ENCODE measurements at places on chromosomes 13 and 19.
A peak's percentile ranks its signal among the peaks of the same experiment; 100 is the strongest.

DNA sequence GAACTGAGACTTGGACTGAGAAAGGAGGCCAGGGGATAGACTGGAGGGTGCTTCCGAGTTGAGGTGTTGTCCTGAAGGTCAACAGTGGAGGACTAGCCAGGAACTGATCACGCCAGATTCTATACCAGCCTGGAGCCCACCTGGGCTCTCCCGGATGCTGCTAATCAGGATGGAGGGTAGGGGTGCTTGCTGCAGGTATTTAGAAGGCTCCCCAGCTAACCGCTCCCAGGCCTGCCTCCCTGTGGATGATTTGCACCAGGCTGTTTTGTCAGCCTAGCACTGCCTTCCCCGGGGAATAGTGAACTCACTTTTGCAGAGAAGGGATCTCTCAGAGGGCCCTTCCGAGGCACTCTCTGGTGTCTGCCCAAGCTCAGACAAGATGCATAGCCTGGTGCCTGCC lies 60.5 kb upstream of the KCTD15 start:
- DNase-seq: no peak

- no peak for DNase-seq
Observed at GRCh38 chr13:100484702-100485101, 103.9 kb downstream of the GGACT start.

DNA sequence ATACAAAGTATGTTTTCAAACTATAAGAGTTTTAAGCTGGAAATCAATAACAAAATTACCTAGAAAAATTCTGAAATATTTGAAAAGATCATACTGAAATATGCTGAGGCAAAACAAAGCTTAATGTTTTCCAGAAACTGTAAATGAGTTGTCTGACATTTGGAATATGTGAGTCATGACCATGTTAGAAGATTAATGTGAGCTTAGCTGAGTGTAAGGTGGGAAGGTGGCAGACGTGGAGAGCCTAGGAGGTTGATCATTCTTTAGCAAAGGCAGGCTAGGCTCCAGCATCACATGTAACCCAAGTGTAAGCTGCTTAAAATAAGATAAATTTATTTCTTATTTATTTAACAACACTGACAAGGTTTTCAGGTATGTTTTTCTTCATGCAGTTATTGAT lies 2086.1 kb upstream of the PCDH20 start:
- DNase-seq: no peak

GRCh38 chr13:38943231-38943630 lies 47.4 kb downstream of the STOML3 start:
- DNase-seq: no peak

DNA sequence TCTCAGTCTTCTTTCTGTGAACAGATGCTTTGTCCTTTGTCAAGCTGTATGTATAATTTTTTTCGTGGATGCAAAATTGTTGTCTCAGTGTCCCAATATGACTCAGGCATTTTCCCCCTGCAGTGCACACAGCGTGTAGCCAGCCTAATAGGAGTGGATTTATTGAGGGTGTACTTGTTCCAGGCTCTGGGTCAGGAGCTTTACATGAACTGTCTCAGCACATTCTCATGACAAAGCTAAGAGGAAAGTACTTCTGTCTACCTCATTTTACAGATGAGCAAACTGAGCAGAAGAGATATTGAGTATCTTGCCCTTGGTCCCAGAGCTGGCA lies 50.8 kb downstream of the STK24 start:
- no peak for DNase-seq

DNA sequence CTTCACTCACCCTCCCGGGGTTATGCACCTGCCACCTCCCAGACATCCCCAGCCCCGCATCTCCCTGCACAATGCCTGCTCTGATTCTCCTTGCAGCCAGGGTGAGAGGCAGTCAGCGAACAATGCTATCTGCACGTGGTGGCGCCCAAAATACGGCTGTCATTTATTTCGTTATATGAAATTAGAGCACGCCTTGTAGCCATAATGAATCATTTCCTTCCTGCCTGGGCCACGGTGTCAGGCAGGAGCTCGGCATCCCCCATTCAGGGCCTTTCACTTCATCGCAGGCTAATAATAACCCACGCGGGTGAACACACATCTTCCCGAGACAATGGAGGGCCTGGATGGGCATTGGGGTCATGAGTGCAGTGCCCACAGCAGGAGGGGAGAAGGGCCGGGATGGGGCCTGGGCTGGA lies 143.8 kb upstream of the ZNF507 start:
- no peak for DNase-seq

- no peak for DNase-seq
Observed at GRCh38 chr19:2179095-2179494, 15.4 kb downstream of the DOT1L start.

DNA sequence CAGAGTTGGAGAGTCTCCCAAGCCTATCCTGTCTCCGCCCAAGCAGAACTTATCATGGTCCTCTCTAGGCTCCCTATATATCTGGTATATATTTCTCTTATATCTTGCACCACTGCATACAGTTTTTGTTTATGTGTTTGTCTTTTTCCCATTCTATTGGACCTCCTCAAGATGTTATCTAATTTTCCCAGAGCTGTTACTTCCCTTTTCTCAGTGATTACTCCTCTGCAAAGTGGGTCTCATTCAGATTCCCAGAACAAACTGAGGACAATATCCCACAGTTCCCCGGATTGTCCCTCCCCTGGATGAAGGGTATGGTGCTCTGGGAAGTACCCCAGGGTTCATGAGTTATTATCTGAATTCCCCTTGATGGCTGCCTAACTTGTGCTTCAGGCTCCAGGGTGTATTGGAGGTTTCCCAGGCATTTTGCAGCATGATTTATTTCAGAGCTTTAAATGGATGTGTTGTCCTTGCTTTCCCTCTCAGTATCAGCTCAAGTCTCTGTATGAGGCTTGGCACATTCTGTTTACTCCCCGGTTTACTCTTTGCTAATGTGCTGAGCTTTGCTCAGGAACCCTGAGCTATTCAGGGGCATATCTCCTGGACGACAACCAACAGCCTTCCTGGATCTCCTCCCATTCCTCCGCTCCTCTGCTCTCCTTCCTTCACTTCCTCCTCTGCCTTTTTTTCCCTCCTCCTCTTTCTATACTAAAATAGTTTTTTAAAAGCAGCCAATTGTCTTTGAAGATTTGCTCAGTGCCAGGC lies 329.3 kb downstream of the SPRY2 start:
- no peak for DNase-seq

DNA sequence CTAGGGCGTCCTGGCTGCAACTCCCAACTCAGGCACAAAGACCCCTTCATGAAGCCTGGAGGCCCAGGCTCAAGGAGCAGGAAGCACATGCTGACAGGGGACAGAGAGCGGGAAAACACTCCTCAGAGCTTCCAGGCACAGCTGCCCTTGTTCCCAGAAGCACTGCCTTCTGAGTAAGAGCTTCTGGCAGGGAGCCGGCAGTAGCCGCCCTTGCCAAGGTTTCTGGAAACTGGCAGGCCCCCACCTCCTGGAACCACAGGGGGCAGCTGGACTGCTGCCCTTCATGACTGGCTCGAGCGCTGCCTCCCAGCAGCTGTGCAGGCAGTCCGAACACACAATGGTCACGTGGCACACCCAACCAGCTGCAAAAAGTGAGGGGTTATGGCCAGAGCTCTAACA lies 33.6 kb upstream of the EPHX3 start:
- no peak for DNase-seq

- DNase-seq: no peak
Observed at GRCh38 chr13:100068133-100068931, 20.6 kb upstream of the PCCA start.

DNA sequence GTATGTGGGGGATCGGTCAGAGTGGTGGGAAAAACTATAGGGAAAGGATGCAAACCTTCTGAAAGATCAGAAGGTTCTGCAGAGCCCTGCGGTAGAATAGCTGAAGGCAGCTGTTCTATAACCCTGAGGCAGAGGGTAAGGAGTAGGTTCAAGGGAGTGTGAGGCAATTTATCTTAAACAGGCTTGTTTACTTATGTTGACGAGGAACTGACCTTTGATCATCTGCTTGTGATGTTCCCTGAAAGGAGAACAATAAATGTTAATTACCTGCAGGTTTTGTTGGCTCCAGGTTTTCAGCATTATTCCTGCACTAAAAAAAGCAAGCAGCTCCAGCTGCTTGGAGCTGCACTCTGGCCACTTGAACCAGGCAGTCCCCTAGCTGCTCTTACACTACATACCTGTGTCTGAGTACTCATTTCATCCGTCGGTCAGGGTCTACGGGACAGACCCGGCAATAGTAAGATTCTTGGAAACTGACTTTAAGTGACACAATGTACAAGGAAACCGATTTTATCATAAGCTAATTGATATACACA lies 202.1 kb downstream of the TBC1D4 start:
- no peak for DNase-seq

GRCh38 chr19:4866595-4867424 lies 657 bp downstream of the PLIN3 start:
- DNase-seq: peak; percentile 30

- DNase-seq: no peak
Observed at GRCh38 chr19:52533901-52534300, 6.4 kb downstream of the ZNF808 start.

DNA sequence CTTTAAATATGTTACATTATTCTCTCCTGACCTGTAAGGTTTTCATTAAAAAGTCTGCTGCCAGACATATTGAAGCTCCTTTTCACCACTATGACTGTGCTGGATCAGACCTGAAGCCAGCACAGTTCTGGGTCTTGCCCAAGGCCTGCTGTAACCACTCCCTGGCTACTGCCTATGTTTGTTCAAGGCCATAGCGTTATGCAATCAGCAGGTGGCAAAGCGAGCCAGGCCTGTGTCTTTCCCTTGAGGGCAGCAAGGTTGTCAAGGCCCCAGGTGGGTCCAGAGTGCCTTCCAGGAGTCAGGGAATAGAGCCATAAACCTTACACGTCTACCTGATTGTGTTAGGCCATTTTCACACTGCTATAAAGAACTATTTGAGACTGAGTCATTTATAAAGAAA lies 496.8 kb upstream of the PCDH9 start:
- no peak for DNase-seq
